Thoracic aorta (tissue), 2 donors: ENCODE measurements at places on chromosomes 7 and 10. TPM values are rescaled to one million over a fixed set of nuclear protein-coding genes. Genes with fewer than 3 reads are reported as not detected.

NAT16 gene
- total RNA-seq, result not detected

HHEX gene
- total RNA-seq, result 10.9 TPM

OPN4 gene
- not detected for total RNA-seq

RASA4 gene
- total RNA-seq, result 42.8 TPM

TAS2R3 gene
- 0.41 TPM for total RNA-seq

DNA sequence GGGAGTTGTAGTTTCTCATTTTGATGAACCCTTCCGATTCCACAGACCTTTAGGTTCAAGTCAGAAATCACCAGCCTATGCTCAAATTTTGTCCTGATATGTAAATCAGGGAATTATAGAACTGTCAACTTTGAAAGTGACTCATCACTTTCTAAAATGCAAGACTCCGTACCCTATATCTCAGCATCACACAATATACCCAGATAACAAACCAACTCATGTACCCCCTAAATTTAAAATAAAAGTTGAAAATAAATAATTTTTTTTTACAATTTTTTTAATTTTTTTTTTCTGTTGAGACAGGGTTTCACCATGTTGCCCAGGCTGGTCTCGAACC, 393 bp upstream of the ARHGAP19 start:
- no peak for DNase-seq
- no peak overlapping the region for H3K27ac ChIP-seq
- peak overlapping the region; percentile 94 for H3K4me3 ChIP-seq
- no peaks in the 10 kb centered on the region for H3K36me3 ChIP-seq

- H3K27me3 ChIP-seq, result no peaks in the 10 kb centered on the region
- no peaks in the 10 kb centered on the region for H3K4me1 ChIP-seq
- DNase-seq, result no peak
- no peaks in the 10 kb centered on the region for H3K36me3 ChIP-seq
These were observed 55.8 kb upstream of the LANCL2 start for GRCh38 chr7:55309040-55309991.

GRCh38 chr10:97869091-97870042, 19.7 kb downstream of the GOLGA7B start:
- no peaks in the 10 kb centered on the region for H3K36me3 ChIP-seq
- H3K27ac ChIP-seq, result no peak overlapping the region
- DNase-seq, result peak; percentile 41
- no peak overlapping the region for H3K4me3 ChIP-seq

TUBAL3 gene
- not detected for total RNA-seq

GRCh38 chr7:27210441-27211083, 10.7 kb upstream of the HOXA13 start:
- no peaks in the 10 kb centered on the region for H3K36me3 ChIP-seq
- H3K4me1 ChIP-seq, result peaks cover 16% of the 10 kb centered on the region
- DNase-seq, result no peak
- peak overlapping the region; percentile 43 for H3K4me3 ChIP-seq

GRCh38 chr7:10075866-10076265, 897.8 kb upstream of the PHF14 start:
- H3K4me3 ChIP-seq, result no peak overlapping the region
- no peak for DNase-seq
- H3K36me3 ChIP-seq, result no peaks in the 10 kb centered on the region

- no peaks in the 10 kb centered on the region for H3K27me3 ChIP-seq
- no peak overlapping the region for H3K27ac ChIP-seq
- DNase-seq, result no peak
- H3K4me3 ChIP-seq, result no peak overlapping the region
- H3K4me1 ChIP-seq, result no peaks in the 10 kb centered on the region
These were observed 20.3 kb upstream of the HYAL4 start for GRCh38 chr7:123824754-123825067.

- H3K4me3 ChIP-seq, result no peak overlapping the region
- no peaks in the 10 kb centered on the region for H3K36me3 ChIP-seq
- H3K27ac ChIP-seq, result peak overlapping the region; percentile 50
- H3K4me1 ChIP-seq, result peaks cover 57% of the 10 kb centered on the region
These were observed 17.2 kb upstream of the LRRC17 start for GRCh38 chr7:102895602-102896001.

- H3K27ac ChIP-seq, result no peak within 1 kb of the TSS
- H3K36me3 ChIP-seq, result no peaks in the 10 kb centered on the region
- H3K4me3 ChIP-seq, result peak within 1 kb of the TSS; percentile 74
- DNase-seq, result no peak
- H3K4me1 ChIP-seq, result peaks cover 13% of the 10 kb centered on the region
- H3K27me3 ChIP-seq, result no peaks in the 10 kb centered on the region
These were observed at the start of gene ST8SIA6 for GRCh38 chr10:17454161-17455014. ST8SIA6 (minus strand) TSS chr10:17454595; CDS start chr10:17454255, 340 bp downstream.

DNA sequence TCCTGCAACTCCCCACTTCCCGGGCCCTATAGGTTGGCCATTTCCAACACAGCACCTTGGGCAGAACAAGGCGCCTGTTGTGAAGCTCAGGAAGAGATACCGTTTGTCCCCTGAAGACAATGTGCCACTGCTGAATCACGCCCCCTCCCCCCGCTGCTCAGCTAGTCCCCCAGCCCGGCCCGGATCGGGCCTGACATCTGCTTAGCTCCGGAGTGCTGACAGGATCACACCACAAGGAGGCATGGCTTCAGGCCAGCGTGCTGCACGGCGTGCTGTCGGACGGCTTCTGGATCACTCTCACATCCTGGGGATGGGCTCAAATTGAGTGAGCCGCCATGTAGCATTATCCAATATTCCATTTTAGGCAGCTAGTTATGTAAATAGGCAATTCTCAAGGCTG, 62.1 kb upstream of the EFCAB10 start:
- H3K27me3 ChIP-seq, result no peaks in the 10 kb centered on the region
- DNase-seq, result no peak
- H3K4me3 ChIP-seq, result no peak overlapping the region
- no peaks in the 10 kb centered on the region for H3K4me1 ChIP-seq
- H3K27ac ChIP-seq, result no peak overlapping the region
- peaks cover 3% of the 10 kb centered on the region for H3K36me3 ChIP-seq

C7orf57 gene
- total RNA-seq, result not detected

GPRIN2 gene
- total RNA-seq, result 4.8 TPM

- H3K4me3 ChIP-seq, result no peak overlapping the region
- DNase-seq, result no peak
- H3K4me1 ChIP-seq, result peaks cover 36% of the 10 kb centered on the region
These were observed 48.7 kb downstream of the BPGM start for GRCh38 chr7:134695321-134695860.

SVOPL gene
- 3.7 TPM for total RNA-seq

- no peaks in the 10 kb centered on the region for H3K36me3 ChIP-seq
- peaks cover 2% of the 10 kb centered on the region for H3K4me1 ChIP-seq
- no peak overlapping the region for H3K27ac ChIP-seq
- no peak overlapping the region for H3K4me3 ChIP-seq
These were observed 63.8 kb downstream of the CCSER2 start for GRCh38 chr10:84392181-84392580.

RPEL1 gene
- not detected for total RNA-seq

CYP2C19 gene
- total RNA-seq, result not detected

DNA sequence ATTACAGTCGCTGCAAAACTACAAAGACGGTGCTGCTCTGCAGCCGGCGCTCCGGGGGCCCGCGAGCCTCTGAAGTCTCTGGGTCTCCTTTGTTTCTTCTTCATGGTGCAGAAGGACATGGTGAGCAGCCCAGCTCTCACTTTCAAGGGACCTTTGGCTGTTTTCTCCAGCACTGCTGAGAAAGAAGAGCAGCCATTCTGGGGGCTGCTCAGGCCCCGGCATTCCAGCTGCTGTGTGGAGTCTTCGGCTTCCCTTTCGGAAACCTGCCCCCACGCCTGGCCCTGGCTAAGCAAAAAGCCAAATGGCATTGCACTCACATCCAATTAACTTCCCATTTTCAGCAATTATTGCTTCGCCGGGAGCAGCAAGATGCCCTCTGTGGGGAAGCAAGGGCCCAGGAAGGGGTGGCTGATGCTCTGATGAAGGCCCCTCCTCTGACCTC, 555.7 kb downstream of the PTPRN2 start:
- H3K27ac ChIP-seq, result no peak overlapping the region
- H3K4me3 ChIP-seq, result no peak overlapping the region
- H3K4me1 ChIP-seq, result no peaks in the 10 kb centered on the region
- no peak for DNase-seq

DNA sequence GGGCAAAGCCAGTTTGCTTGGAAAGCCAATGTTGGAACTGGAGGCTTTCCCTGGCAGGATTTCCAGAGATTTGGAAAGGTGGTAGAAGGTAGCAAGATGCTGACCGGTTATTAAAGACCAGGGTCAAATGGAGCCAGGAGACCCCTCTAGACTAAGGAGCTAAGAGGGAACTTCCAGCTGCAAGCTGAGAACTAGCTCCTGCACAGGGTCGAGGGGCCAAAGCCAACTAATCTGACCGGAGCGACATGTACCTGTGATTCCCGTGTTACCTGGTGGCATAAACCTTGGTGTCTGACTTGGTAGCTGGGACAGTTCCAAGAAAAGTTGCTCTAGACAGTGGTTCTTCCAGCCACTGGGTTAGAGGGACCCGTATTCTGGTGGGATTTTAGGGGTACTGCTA, 41.8 kb downstream of the SPDYE5 start:
- peaks cover 28% of the 10 kb centered on the region for H3K36me3 ChIP-seq
- no peak overlapping the region for H3K27ac ChIP-seq
- H3K4me3 ChIP-seq, result no peak overlapping the region
- H3K4me1 ChIP-seq, result no peaks in the 10 kb centered on the region

- H3K4me3 ChIP-seq, result no peak overlapping the region
- no peak overlapping the region for H3K27ac ChIP-seq
- H3K27me3 ChIP-seq, result no peaks in the 10 kb centered on the region
These were observed 30.3 kb upstream of the GARS1 start for GRCh38 chr7:30564243-30564892.

GRCh38 chr10:111209692-111210091, 132.9 kb downstream of the ADRA2A start:
- no peaks in the 10 kb centered on the region for H3K36me3 ChIP-seq
- H3K27ac ChIP-seq, result no peak overlapping the region
- H3K27me3 ChIP-seq, result no peaks in the 10 kb centered on the region
- no peaks in the 10 kb centered on the region for H3K4me1 ChIP-seq
- H3K4me3 ChIP-seq, result no peak overlapping the region

GRCh38 chr10:13078912-13079775, 20.8 kb upstream of the OPTN start:
- no peak for DNase-seq
- no peak overlapping the region for H3K27ac ChIP-seq
- no peaks in the 10 kb centered on the region for H3K36me3 ChIP-seq

GET4 gene
- total RNA-seq, result 26.9 TPM

DPYSL4 gene
- 0.28 TPM for total RNA-seq

- no peaks in the 10 kb centered on the region for H3K4me1 ChIP-seq
- H3K27ac ChIP-seq, result no peak overlapping the region
- no peak overlapping the region for H3K4me3 ChIP-seq
- no peaks in the 10 kb centered on the region for H3K27me3 ChIP-seq
- DNase-seq, result no peak
- H3K36me3 ChIP-seq, result no peaks in the 10 kb centered on the region
These were observed 52.8 kb downstream of the LSMEM1 start for GRCh38 chr7:112533591-112533990.

GRCh38 chr7:55493408-55493807, 78.9 kb downstream of the VOPP1 start:
- H3K36me3 ChIP-seq, result peaks cover 38% of the 10 kb centered on the region
- H3K4me1 ChIP-seq, result no peaks in the 10 kb centered on the region
- H3K4me3 ChIP-seq, result no peak overlapping the region
- no peaks in the 10 kb centered on the region for H3K27me3 ChIP-seq
- DNase-seq, result no peak

RAMP3 gene
- total RNA-seq, result 76.5 TPM

GRCh38 chr7:89517815-89518214, 636.5 kb upstream of the STEAP1 start:
- H3K27ac ChIP-seq, result no peak overlapping the region
- no peak overlapping the region for H3K4me3 ChIP-seq
- H3K4me1 ChIP-seq, result no peaks in the 10 kb centered on the region
- no peaks in the 10 kb centered on the region for H3K27me3 ChIP-seq
- H3K36me3 ChIP-seq, result no peaks in the 10 kb centered on the region

OR13A1 gene
- total RNA-seq, result not detected

DNA sequence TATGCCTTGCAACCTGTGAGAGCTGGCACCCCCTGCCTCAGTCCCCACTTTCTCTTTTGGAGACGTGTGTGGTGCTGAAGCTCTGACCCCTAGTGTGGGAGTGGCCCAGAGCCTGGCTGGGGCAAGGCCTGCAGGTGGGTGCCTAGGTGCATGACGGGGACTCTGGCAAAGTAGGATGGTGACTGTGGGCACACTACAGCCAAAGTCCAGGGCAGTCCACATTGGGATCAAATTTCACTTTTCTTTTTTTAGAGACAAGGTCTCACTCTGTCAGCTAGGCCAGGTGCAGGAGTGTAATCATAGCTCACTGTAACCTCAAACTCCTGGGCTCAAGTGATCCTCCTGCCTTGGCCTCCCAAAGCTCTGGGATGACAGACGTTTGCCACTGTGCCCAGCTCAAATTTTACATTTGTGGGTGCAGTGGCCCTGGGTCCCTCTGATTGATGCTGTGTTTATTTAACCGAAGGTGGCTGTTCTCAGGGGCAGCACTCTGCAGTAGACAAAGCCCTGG, 52.3 kb downstream of the NEURL1 start:
- no peaks in the 10 kb centered on the region for H3K36me3 ChIP-seq
- H3K27ac ChIP-seq, result no peak overlapping the region
- no peak overlapping the region for H3K4me3 ChIP-seq
- no peak for DNase-seq
- H3K27me3 ChIP-seq, result no peaks in the 10 kb centered on the region
